ENCODE measurements at places on chromosomes 12 and 14. TPM values are rescaled to one million over a fixed set of nuclear protein-coding genes. Genes with fewer than 3 reads are reported as not detected.
A peak's percentile ranks its signal among the peaks of the same experiment; 100 is the strongest.

Gene CPNE6
- total RNA-seq = not detected

Gene RNU4-1
- total RNA-seq = 5,368 TPM

Gene MAP1LC3B2
- 7.1 TPM for total RNA-seq

Gene FAM90A1
- total RNA-seq = 0.09 TPM

- no peak for DNase-seq
These were observed 6.2 kb downstream of the IRAK3 start for GRCh38 chr12:66195242-66195641.

- peak; percentile 72 for DNase-seq
These were observed at the start of gene CDH24 for GRCh38 chr14:23056956-23057756. Gene CDH24, minus strand, starts transcription at chr14:23057520. Its CDS starts 1,787 bp downstream, at chr14:23055733.
